ENCODE measurements at places on chromosomes 3 and 15.

DNA sequence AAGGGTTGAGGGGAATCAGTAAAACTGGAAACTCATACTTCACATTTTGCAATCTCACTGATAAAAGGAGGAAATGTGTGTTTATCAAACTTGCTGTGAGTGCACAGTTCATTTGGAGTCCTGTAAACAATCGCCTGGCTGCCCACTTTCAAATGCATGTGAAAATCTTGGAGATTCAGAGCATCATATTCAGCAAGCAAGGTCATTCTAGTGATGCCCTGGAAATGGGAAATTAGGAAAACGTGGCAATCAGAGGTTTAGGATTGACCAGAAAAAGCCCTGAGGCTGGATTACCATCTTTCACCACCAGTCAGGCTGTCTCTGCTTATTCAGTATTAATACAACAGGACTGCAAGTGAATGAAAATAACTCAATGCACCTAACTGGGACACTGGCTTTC, 23.9 kb downstream of the DPH6 start:
- no peak for DNase-seq

DNA sequence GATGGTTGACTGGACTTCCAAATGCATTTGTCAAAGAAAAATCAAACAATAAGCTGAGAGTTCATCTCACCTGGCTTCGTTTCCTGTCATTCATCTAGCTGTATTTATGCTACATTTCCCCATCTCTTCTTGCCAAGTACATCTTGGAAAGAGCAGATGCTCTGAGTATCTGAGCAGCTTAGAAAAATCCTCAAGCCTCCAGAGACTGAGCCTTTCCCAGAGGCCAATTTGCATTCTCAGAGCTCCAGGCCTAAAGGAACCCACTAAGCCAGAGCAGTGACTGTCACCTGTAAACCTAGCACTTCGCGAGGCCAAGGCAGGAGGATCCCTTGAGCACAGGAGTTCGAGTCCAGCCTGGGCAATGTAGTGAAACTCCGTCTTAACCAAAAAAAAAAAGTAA, 100.5 kb downstream of the XXYLT1 start:
- no peak for DNase-seq

- DNase-seq, result no peak
Measured at GRCh38 chr3:53597136-53597915, 102.9 kb downstream of the CACNA1D start.

- no peak for DNase-seq
Measured at GRCh38 chr15:65054333-65055200, 9.4 kb downstream of the SLC51B start.

DNA sequence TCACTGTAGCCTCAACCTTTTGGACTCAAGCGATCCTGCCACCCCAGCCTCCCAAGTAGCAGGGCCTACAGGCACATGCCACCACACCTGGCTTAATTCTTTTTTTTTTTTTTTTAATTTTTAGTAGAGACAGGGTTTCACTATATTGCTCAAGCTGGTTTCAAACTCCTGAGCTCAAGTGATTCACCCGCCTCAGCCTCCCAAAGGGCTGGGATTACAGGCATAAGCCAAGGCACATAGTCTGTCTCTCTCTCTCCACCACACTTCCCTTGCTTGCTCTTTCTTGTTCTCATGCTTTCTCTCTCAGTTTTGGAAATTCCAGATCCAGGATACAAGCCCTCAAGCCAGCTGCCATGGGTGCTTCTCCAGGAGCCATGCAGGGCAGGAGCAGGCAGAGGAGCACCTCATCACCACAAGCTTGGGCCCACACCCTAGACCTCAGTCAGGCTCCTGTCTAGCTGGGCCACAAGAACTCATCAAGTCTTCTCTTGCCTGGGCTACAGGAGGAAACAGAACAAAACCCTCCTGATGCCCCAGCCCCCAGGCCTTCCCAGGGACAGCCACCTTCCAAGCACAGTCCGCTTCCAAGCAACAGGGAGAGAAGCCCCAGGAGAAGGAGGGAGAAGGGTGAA, 145.3 kb upstream of the LPP start:
- no peak for DNase-seq

DNA sequence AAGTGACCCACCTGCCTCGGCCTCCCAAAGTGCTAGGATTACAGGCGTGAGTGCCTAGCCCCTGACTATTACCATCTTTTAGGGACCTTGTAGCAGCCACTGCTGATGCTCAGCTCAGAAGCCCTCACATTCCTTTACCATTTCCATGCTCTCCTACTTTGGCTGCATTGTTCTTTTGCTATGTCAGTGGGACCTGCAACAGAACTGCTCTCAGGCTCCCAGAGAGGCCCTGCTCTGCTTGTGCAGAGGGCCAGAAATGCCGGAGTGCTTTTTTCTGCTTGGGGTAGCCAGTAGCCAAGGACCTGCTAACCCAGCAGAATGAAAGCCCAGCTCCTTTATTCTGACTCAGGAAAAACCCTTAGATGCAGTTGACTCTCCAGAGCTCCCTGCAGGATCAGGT, 18.3 kb upstream of the PROK2 start:
- DNase-seq, result no peak

DNA sequence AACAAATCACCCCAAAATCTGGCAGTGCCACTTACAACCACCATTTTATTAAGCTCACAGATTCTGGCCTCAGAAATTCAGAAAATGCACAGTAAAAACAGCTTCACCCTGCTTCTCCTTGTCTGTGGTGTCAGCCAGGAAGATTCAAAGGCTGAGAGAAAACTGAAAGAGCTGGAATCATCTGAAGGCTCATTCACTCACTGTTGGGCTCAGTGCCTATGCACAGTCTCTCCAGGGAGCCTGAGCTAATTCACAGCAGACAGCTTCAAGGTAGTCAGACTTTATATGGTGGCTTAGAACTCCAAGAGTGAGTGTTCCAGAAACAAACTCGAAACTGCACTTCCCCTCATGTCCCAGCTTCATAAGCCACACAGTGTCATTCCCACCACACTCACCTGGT, 16.5 kb upstream of the PLOD2 start:
- no peak for DNase-seq

GRCh38 chr3:11559816-11560633, 83.7 kb downstream of the VGLL4 start:
- no peak for DNase-seq

DNA sequence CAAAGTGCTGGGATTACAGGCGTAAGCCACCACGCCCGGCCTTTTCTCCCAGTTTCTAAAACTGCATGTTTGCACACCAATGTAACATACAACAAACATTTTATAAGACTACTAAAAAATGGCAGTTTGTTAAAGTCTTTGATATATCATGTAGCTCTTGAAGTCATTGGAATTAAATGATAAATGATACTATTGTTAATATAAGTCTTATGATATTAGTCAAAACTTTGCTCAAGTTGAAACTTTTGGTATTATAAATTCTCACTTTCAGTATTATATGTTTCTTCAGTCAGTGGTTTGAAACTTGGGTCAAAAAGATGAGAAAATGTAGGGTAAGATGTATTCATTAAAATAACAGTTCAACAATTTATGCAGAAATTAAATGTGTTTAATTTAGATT, 117.6 kb upstream of the TBL1XR1 start:
- no peak for DNase-seq

DNA sequence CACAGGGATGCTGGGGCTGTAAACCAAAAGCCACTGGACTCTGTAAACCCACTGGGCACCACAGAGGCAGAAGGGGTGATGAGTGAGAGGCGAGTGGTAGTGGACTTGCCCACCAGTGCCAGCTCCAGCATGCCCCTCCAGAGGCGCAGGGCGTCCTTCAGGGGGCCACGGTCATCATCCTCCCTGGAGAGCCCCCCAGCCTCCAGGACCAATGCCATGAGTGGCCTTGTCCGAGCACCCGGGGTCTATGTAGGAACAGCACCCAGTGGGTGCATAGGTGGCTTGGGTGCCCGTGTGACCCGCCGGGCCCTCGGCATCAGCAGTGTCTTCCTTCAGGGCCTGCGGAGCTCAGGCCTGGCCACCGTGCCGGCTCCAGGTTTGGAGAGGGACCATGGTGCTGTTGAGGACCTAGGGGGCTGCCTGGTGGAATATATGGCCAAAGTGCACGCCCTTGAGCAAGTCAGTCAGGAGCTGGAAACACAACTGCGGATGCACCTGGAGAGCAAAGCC, at the start of gene BFSP2:
Gene BFSP2, plus strand, starts transcription at position 51 of the 510 bp plus-strand sequence. Its CDS starts 28 bp downstream, at position 79.
- no peak for DNase-seq

Measured in stimulated activated CD4-positive, alpha-beta T cell treated with anti-CD3 and anti-CD28 coated beads, Interleukin-1b, Interleukin-23, amount 100 ng/mL, for 1 hour (primary cell).